ENCODE measurements at places on chromosomes 4 and X.

DNA sequence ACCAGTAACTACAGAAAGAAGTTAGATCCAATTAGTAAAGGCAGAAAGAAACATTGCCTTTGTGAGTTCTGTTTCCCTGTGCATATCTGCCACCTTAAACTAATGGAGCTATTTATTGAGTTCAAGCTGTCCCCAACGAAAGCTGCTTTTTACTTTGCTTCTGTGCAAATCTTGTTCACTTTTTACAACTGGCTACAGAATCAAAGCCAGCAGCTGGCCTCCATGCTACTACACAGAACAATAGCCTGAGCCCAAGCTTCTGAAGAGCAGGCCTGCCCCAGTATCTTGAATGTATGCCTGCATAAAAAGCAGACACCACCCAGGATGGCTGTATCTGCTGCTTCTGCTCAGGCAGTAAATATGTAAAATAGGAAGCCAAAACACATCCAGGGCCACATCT lies 28.1 kb downstream of the ANK2 start:
- peak; percentile 23 for DNase-seq

DNA sequence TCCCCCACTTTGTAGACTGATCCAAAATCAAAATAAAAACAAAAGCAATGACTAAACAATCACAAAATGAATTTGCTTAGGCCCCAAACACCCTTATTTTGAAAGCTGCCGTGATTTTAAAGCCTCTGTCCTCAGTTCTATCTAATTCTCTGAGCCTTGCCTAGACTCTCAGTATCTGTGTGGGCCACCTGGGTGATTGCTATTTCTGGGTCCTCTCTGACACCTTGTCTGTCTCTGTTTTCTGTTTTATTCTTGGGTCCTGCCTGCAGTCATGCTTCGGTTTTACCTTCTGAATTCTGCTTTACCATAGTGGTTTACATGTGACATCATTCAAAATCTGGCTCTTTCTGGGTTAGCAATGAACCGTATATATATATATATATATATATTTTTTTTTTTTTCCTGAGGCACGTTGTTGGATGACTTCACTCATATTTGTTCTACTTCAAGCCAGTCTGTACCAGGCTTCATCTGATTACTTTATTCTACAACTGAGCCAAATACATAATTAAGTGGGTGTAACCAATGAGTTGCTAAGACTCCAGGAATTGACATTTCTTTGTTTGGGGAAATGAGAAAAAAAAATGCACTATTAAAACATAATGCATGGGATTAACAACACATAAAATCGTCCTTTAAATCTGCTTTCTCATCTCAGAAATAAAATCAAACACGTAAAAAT lies 710.7 kb upstream of the SLIT2 start:
- no peak for DNase-seq

GRCh38 chr4:181364504-181364903 lies 878.7 kb upstream of the TENM3 start:
- DNase-seq: no peak

DNA sequence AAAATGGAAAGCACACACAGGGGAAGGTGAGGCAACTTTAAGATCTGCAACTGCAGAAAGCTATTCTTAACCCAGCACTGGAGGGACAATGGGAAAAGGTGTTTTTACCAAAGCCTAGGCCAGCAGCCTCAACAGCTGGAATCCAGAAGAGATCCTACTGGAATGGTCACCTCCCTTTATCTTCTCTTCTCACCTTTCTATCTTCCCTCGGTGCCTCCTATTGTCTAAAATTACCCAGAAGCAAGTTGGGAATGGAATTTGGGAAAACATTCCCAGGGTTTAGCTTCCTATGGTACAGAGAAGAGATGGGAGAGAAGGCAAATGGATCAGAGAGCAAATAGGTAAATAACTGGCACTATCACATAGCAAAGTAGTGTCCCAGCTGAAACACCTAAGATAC lies 73.1 kb downstream of the TIGD2 start:
- DNase-seq: no peak

DNA sequence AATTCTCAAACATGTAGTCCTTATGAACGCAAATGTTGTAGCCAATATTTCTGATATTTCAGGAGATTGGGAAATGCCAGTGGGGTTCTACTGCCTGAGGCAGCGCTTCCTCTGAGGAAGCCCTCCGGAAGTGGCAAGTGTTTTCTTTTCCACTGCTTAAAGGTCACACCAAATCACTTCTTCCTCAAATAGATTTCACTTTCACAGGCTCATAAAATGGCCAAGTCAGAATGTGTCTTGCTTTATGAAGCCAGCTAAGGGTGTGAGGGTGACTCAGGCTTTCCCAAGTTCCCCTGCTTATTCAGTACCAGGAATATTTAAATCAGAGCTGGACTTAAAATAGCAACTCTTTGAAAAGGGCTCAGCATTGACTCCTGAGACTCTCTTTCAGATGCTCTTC lies 514.2 kb upstream of the DIPK2B start:
- no peak for DNase-seq

DNA sequence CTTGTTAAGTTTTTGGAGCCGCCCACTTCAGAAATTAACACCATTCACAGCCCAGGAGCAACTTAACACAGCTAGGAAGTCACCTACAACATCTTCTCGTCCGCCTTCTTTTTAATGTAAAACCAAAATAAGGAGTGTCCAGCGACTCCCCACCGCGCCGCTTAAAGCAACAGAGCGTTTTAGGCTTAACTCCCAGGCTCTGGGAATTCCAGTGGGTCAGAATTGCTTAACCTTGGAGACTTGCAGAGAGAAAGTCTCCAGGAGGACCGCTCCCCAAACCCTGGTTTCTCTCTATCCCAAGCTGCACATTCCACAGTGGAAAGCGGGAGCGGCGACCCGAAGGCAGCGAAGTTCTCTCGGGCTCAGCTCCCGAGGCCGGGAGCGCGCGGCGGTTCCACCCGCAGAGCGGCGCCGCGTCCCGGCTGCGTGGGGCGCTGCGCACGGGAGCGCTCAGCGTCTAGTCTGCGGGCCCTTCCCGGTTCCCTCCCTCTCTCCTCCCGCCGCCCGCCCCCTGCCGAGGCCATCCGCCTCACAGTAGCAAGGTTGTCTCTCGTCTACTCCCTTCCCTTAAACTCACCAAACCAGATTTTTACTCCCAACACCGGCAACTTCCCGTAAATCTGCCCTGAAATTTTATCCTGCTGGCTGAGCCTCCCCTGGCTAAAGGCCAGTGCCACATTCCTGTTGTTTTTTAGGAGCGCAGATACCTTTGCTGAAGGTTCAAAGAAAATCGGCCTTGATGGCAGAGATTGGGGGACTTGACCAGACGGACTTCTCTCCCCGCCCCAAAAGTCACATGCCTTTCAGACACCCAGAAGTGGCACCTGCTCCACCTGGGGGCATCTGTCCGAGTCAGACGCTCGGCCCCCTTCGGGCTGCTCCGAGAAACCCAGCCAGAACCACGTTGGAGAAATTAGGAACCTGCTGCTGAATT lies at the start of gene RBM47:
Gene RBM47 (minus strand): TSS at position 464 of the 934 bp plus-strand sequence. CDS start 190,971 bp downstream, outside the sequence.
- DNase-seq: no peak

All from NCI-H1694 (cell line).